ENCODE measurements at places on chromosomes 16 and 17. TPM values are rescaled to one million over a fixed set of nuclear protein-coding genes. Genes with fewer than 3 reads are reported as not detected.

HCRT gene
- total RNA-seq: not detected

RNF227 gene
- 5.9 TPM for total RNA-seq

ZFP3 gene
- 0.16 TPM for total RNA-seq

PRSS53 gene
- 3.9 TPM for total RNA-seq

TBC1D3B gene
- total RNA-seq: 2.4 TPM

CBLN1 gene
- not detected for total RNA-seq

DHRS7C gene
- total RNA-seq: not detected

OR4D1 gene
- total RNA-seq: not detected

NPIPB9 gene
- total RNA-seq: 0.68 TPM

KRTAP3-2 gene
- total RNA-seq: not detected

HAP1 gene
- 0.16 TPM for total RNA-seq

SLC5A10 gene
- not detected for total RNA-seq

MFAP4 gene
- total RNA-seq: 15.7 TPM

MVD gene
- total RNA-seq: 55.8 TPM

WFIKKN1 gene
- 0.70 TPM for total RNA-seq

RND2 gene
- 0.35 TPM for total RNA-seq

KRTAP2-2 gene
- total RNA-seq: not detected

Measured in myocyte (in vitro differentiated cells).